ENCODE measurements at places on chromosomes 7 and 10.

GRCh38 chr7:33669251-33669670, 236.1 kb upstream of the BMPER start:
- DNase-seq: no peak

GRCh38 chr10:32349199-32349585, 2.2 kb upstream of the EPC1 start:
- DNase-seq: no peak

DNA sequence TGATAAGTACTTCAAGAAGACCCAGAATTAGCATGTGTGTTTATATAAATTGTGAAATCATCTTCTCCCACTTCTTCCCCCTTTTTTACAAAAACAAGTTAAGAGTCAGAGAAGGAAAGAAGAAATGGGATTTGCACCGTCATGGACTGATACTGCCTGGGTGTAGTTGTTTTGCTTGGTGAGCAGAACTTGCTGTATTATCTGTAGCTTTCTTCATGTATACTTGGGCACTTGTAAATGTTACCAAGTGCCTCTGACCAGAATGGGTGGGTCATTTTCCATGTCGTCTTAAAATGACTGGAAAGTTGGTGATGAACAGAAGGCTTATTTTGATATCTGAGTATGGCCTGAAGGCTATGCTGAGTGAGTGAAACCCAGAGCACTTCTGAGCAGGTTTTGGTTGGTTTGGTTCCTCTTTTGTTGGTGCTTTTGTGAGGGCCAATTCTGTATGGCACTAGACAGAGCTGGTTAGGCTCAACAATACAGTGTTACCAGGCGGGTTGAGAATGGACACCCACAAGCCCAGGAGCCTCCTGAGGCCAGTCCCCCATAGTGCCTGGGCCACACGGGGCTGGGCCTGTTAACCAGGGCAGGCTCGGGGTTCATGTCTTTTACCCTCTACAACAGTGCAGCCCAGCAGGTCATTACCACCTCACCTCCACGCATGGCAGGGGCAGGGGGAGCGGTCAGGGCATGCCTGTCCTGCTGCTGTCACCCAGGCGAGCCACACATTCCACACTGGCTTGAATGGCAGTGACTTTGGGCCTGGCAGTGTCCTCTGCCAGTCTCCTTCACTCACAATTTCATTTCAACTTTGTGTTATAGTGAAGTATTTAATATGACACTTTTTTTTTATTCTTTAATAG, 115.1 kb downstream of the CCNY start:
- no peak for DNase-seq

DNA sequence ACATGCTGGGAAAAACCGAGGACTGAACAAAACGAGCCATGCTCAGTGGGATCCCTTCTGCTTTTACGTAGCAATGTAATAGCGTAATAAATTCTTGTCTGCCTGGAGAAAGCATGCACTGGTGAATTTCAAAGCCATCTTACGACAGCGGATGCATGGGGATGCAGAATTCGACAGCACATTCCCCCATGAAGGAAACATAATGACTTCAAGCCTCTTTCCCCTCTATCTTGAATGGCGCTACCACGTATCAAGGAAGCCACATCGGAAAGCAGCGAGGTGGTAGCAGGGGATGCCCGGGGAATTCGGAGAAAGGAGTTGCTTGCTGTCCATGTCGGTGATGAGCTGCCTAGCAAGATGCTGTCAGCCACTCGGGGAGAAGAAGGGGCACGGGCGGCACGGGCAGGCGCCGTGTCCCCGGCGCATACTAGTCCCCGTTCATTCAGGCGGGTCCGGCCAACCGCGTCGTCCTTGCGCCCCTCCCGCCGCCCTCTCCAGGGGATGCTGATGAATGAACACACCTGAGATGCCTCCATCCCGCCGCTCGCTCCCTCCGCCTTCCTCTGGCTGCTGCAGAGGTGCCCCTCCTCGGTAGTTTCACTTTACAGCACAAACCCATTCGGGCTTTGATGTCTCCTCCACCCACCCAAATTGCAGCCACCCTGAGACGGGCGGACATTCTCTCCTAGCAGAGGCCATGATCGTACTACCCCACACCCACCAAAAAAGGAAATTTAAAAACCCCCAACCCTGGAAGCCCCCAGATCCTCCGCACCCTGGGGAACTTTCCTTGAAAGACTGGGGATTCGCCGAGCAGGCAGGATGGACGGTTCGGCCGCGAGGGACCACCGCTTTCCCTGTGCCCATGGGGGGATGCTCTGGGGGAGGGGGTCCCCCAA, 644 bp downstream of the SORBS1 start:
- DNase-seq: peak; percentile 50

- no peak for DNase-seq
These were observed 5.2 kb upstream of the SAR1A start for GRCh38 chr10:70175516-70175915.

DNA sequence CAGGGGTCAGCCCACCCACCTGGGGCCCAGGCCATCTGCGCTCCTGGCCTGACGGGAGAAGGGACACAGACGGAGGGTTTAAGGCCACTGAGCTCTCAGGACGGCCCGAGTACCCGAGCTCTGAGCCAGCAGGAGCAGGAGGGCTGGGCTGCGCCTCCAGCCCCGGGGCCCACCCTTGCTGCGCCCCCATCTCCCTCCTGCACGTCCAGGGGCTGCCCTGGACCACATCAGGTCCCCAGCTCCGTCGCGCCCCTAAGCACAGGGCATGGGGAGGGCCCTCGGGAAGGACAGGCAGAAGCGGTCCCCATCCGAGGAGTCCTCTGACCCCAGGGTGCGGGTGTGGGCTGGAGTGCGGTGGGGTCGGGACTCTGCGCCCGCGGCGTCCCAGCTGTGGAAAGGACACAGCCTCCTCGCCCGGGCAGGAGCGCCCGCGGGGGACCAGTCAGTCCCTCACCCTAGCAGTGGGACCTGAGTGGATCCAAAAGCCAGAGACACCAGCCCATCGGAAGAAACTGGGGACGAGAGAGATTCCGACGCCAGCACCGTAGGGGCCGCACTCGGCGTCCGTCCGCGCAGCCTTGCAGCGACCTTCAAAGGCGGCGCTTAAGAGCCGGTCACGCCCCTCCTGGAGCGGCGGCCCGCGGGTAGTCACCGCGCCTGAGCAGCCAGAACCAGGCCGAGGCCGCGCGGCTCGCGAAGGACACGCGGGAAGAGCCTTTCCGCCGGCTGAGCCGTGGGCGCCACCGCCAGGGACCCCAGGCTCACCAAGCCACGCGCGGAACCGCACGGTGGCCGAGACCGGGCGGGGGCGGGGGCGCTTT, 15.9 kb downstream of the CAMK2B start:
- DNase-seq: no peak

GRCh38 chr7:47895026-47895425, 53.2 kb downstream of the PKD1L1 start:
- DNase-seq: no peak

DNA sequence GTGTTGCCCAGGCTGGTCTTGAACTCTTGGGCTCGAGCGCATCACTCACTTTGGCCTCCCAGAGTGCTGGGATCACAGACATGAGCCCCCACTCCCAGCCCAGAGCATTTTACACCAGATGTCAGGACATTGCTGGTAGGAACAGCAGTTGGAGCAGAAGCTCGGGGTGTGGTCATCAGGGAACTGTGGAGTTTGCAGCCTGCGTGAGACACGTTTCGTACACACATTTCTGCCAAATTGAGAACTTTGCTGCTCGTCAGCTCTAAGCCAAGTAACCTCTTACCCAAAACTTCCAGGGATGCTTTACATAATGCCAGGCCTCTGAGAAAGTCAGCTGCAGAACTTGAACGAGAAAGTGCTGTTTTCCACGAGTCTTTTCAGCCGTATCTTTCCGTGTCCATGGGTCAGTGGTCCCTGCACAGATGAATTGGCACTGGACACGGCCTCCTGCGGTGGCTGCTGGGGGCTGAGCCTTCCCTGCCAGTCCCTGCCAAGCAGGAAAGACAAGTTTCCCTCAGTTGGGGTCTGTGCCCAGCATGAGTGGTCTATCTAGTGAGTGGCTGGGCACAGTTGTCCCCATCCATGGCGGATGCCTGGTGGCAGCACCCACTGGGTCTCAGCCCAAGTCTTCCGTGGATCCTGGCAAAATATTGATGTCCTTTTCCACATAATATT, 54.4 kb downstream of the DNAJB6 start:
- DNase-seq: no peak

DNA sequence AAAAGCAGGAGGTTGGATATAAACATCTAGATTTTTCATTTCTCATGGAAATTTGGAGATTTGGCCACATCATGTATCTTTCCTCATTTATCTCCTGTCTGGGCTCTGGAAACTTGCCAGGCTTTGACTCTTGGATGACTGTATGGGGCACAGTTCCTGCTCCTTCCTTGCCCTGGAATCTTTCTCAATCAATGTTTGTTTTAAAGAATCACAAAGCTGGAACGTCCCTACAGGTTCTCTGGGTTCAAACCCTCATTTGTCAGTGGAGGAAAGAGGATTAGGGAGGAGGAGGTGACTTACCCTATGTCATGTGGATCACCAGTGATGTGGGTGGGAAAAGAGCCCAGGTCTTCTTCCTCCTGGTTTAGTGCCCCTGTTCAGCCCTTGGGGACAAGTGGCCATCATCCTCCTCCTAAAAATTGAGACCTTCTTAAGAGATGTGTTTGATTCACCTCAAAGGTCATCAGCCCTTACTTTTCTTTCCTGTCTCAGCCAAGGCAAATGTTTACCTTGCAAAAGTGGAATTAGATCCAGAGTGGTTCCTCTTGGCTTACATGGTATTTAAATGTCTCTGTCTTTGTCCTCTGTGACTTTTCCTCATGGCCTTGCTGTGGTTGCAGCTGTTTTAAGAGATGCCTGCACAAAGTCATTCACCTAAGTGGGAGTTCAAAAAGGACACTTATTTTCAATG, 38.8 kb upstream of the PDZD8 start:
- no peak for DNase-seq

GRCh38 chr7:153472516-153472915, 579.7 kb upstream of the DPP6 start:
- no peak for DNase-seq

GRCh38 chr7:79060498-79060897, 393.0 kb downstream of the MAGI2 start:
- DNase-seq: no peak

DNA sequence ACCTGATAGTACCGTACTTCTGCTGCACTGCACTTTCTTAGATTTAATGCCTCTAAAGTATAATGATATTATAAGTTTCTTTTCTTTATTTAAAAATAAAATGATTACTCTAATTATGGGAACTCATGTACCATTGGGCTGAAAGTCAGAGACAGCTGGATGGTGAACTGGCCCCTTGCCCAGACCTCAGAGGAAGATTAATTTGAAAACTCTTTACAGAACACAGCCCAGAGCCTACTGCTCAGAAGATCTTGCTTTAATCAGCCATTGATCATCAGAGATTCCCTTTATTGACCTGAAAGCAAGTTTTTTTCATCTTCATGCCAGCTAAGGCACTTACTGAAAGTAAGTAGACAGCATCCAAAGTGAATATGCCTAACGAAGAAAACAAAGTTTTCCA, 341.7 kb downstream of the GFRA1 start:
- no peak for DNase-seq

DNA sequence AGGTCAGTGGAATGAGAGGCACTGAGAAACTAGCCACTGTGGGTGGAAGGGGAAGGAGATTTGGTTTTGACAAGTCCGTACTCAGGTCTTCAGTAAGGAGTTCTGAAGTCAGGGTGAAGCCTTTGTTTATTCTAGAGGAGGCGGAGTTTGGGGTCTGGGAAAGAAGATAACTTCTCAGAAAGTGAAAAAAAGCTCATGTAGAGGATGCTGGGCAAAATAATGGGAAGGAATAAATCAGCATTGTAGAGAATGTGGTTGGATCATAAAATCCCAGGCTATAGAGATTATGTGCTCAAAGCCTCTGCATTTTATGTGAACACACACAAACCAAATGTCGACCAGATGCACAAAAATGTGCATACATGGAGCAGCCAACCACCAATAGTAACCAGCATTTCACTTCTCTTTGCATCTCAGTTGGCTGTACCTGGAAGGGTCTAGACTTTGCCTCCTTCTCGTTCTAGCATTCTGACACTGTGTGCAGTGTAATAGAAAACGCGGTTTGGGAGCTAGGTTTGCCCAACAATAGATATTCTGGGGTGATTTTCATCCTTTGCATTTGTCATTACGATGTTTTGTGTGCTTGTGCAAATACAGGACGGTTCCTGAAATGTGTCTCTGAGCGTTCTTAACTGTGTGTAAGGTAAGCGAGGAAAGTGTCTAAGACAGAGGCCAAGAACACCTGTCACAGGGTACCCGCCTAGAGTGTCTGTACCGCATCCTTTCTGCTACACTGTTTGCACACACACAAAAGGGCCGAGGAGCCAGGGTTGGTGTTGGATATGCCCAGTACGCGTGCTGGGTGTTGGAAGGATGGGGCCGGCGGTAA, 603 bp upstream of the HECW1 start:
- DNase-seq: no peak

- peak; percentile 12 for DNase-seq
These were observed 2.1 kb downstream of the FRAT1 start for GRCh38 chr10:97321032-97321803.

DNA sequence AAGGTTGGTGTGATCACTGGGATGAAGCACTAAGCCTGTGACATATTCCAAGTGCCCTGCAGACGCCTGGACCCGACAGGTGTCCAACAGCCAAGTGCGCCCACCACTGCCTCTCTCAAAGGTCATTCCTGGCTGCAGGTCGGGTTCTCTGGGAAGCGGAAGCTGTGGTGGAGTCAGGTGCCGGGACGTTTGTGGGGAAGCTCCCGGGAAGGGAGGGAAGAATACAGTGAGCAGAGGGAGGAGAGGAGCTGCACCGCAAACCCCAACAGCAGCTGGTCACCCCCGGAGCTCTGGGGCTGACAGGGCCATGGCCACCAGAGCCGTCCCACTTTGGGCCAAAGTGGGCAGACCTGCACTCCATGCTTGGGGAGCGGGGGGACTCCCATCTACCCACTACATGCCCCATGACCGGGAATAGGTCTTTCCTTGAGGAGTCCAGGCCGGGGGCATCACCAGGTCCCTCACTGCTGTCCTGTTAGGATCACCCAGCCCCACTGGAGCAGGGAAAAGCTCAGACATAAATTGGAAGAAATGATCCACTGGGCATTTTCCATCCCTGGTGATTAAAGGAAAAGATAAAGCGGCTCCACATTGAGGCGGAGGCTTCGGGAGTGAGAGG, 84.5 kb upstream of the PPP2R2D start:
- no peak for DNase-seq

DNA sequence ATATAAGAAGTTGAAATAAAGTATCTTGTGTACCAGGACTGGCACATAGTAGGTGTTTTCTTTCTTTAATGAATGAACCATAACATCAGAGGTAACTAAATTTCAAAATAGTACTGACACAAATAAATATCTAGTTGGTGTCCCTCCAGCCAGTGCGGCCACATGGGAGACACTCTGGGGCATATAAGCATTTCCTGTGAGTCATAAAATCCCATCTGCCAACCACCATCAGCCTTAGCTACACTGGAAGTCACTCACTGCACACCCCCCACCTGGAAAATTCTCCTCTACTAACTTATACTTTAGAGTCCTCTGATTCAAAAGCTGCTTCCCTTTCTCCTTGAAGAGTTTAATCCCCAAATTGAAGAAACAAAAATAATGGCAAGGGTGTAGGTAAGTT, 32.5 kb downstream of the DYDC1 start:
- no peak for DNase-seq
